ENCODE measurements at places on chromosomes 5 and 9.

DNA sequence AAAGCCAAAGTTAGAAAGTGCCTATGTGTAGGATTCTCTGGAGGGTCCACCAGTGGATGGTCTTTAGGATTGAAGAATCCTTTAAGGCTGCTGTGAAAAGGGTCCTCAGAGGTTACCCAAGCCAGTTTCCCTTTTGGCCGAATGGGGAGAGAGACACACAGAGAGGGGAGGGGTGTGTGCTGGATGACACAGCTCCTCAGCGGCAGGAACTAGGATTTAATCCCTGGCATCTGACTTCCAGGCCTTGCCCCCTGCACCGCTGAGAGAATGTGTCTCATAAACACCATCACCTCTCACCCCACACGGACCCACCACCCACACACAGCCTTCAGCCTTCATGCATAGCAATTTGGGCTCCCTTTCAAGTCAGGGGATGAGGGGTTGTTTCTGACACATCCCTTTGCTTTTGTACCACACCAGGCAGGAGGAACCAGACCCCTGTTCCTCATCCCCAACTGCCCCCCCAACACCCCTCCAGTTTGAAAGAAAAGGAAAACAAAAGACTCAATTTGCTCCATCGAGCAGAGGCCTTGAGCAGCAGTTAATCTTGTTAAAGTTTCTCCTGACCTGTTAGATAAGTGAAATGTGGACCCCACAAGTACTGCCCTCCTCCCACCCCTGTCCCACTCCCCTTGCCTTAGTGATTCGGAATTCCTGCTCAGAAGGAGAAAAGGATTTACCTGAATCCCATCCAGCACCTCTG, 4.0 kb downstream of the PAPPA start:
- DNase-seq = no peak

GRCh38 chr5:65128226-65128625, 353.5 kb downstream of the ADAMTS6 start:
- DNase-seq = no peak

GRCh38 chr9:76369583-76369982, 24.6 kb downstream of the RFK start:
- DNase-seq = no peak

DNA sequence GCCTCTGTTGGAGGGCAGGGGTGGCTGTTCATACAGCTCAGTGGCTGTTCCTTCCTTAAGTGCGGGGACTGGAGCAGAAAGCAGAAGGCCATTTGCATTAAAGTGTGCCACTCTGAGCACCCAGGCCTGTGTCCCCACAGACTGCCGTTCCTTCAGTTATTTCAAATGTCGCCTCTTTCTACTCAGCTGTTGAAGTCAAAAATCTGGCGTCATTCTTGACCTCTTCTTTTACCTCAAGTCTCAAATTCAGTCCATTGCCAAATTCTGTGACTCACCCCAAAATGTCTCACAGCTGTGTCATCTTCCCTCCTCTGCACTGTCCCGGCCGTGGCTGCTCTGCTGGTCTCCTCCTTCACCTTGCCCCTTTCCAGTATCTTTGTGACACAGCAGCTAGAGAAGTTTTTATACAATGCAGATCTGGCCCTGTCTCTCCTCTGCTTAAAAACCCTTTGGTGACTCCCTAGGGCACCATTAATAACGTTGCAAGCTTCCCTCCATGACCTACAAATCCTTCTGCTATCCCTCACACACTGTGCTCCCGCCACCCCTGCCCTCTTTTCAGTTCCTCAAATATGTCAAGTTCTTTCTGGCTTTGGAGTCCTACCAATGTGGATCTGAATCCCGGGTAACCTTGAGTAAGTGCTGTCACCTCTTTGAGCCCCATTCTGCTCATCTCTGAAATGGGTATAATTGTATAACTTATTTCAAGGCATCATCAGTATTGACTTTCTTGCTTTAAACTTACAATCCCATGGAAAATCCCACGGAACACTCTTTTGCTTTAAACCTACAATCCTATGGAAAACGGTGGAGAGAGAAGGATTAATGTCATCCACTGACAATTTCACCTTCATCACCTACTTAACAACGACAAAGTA, 98.3 kb upstream of the BOD1 start:
- no peak for DNase-seq

GRCh38 chr9:136107953-136108647, 10.6 kb downstream of the TMEM250 start:
- no peak for DNase-seq

DNA sequence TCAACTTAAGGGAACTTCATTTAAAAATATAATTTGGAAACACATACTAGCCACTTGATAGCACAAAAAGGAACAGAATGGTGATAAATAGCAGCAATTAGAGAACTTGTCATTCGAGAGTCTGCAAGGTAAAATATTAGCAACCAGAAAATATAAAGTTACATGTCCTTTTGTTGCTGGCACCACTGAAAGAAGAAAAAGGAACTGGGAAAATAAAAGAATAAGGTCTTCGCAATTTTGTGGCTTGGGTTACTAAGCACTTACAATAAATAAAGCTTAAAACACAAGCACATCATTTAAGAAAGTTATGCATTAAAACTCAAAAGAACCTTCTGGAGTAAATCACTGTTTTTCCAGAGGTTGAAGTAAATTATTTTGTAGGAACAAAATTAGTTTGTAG, 149.9 kb upstream of the FBN2 start:
- DNase-seq = no peak

DNA sequence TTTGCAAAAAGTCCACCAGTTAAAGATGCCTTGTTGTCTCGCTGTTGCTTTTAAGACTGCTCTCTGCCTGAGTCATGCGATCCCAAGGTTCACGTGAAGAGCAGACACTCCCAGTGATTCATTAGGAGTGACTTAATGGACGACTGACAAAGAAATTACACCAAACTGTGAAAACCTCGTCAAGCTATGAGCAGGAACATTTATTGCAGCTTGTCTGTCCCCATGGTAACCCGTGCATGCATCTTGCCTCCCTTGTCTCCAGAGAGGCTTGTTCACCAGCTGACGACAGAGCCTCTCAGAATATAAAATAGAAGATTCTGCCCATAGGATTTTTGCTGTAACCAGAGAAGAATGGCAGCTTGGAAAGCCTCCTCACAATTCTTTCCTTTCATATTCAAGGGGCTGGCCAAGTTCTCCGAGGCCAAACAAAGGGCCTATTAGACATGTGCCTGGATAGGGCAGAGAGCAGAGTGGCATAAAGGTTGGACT, 352.7 kb downstream of the SPOCK1 start:
- DNase-seq = no peak

DNA sequence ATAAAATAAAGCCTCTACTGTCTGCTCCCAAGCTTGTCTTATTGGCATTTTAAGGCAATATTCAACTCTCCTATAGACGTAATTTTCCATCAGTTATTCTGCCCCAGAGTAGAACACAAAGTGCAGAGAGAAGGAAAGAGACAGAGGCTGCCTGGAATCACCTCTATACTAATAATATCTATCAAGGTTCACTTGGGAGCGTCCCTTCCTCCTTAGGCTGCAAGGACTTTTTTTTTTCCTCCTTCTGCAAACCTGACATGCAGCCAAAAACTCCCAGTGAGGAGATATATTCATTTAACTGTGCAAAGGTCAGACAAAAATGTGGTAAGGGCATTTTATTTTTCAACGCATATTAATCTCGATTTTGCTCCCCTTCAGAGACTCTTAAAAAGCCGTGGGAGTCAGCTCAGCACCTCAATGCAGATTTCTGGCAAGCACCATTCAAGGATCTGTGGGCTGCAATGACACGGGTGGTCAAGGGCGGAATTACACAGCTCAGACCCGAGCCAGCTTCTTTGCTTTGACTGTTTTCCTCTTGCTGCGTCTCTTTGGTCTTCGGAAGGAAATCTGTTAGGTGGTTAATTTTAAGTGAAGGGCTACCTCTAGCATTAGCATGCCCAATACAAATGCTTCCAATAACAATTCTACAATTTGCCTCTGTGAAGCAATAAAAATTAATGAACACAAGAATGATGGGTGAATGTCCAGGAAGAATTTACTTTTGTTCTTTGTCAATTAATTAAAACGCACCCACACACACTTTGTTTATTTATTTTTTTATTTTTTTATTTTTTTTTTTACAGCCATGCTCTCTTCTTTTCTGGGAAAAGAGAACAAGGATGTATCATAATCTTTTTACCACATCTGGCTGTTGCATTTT, 587.7 kb upstream of the GRAMD2B start:
- DNase-seq = no peak

DNA sequence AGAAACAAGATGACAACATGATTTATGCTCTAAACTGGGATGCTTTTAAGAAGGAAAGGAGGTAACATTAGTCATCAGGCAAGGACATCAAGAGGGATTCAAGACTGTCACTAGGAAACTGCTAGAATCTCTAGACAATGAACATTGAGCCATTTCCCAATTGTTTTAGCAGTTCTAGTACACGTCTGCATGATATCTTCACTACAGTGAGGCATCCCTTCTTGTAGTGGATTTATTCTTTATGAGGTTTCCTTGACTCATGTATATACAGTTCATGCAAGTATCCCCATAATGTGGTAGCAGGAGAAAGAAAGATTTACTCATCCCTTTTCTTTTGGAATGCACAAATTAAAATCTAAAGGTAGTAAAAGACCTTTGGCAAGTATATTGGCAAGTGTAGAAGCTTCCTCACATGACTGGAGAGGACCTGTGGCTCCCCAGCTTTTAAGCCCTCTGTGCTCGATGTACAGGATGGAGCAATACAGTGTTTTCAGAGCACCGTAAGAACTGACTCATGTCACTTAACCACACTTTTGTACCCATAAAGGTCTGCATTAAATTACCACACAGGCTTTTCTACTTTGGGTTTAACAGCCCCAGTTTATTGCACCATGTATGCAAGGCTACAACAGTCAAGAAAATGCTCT, 335.9 kb downstream of the SEMA5A start:
- DNase-seq = no peak

GRCh38 chr5:59287361-59287760, 606.2 kb downstream of the PDE4D start:
- DNase-seq = no peak

- DNase-seq = no peak
Observed at GRCh38 chr9:85158512-85158911, 489.0 kb downstream of the NTRK2 start.

DNA sequence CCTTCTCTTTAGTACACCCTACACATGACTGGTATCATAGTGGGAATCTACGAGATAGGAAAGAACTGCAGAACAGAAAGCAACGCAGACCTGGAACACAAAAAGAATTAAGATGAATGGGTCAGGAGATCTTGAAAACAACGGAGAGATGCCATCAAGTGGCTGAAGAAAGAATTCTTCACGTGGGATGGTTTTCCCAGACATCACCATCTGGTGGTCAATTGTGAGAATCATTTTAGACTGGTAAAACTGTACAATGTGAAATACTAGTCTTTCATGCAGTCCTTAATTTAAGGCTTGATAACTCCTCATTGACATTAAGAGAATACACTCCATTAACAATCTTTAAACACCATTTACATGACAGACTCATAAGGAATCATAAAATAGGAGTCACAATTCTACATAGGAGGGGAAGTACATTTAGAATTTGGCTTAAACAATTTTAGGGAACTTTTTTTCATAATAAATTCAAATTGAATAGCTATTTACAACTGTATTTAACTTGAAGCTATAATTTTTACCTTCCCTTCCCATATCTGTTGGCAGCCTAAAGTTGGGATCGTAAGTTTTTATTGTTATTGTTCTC, 128.4 kb upstream of the TRPM3 start:
- no peak for DNase-seq

DNA sequence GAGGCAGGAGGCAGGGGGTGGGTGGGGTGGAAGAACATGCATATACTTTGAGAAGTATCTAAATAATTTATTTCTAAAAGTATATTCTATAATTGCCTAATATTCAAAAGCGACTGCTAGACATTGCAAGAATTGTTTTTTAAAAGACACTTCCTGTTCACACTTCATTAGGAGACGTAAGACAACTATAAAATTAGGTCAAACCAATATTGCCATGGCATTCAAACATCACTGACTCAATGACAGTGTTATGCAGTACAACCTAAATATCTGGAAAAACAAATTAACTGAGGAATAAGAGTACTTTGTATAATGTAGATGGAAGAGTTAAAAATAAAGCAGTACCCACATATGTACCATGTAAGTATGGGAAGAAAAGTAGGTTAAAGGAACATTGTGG, 4.5 kb downstream of the CCNH start:
- no peak for DNase-seq

- DNase-seq = no peak
Observed at GRCh38 chr9:79656169-79656568, 84.4 kb downstream of the TLE4 start.

GRCh38 chr9:111533099-111533790, 8.3 kb downstream of the ZNF483 start:
- no peak for DNase-seq

GRCh38 chr5:173055042-173055721, 970 bp upstream of the CREBRF start:
- DNase-seq = no peak

DNA sequence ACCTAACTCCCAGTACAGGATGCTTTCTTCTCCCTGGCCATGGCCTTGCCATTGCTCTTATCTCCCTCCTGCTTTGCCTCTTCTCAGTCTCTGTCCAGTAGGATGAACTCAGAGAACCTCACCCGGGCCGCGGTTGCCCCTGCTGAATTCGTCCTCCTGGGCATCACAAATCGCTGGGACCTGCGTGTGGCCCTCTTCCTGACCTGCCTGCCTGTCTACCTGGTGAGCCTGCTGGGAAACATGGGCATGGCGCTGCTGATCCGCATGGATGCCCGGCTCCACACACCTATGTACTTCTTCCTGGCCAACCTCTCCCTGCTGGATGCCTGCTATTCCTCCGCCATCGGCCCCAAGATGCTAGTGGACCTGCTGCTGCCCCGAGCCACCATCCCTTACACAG, at the start of gene OR5C1:
TSS of gene OR5C1 (plus strand) at position 103 of the 400 bp plus-strand sequence. CDS start at position 103, 0 bp downstream.
- no peak for DNase-seq

DNA sequence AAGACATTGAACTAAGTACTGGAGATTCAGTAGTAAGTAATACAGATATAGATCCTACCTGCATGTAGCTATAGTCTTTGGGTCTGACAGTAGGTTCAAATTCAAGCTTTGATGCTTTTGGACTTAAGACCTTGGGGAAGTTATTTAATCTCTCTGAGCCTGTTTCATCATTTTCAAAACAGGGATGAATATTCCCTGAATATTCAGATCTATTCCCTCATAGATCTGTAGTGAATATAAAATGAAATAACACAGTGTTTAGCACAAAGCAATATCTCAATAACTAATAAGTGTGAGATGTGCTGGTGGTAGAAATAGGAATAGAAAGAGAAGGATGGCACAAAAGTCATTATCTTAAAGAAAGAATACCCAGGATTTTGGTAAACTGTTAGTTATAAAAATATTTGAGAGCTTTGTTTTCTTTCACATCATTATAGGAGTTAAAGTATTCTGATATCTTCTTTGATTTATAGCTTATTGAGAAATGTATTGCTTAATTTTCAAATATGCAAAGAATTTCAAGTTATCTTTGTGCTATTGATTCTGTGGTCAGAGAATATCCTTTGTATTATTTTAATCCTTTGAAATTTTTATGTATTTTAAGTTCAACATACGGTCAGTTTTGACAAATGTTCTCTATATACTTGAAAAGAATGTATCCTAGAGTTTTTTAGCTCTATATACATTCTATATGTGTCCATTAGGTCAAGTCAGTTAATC, 11.4 kb upstream of the RANBP3L start:
- no peak for DNase-seq
